ENCODE measurements at places on chromosomes 7 and 10. TPM values are rescaled to one million over a fixed set of nuclear protein-coding genes. Genes with fewer than 3 reads are reported as not detected.

SHTN1 gene
- polyA plus RNA-seq = not detected

DNA sequence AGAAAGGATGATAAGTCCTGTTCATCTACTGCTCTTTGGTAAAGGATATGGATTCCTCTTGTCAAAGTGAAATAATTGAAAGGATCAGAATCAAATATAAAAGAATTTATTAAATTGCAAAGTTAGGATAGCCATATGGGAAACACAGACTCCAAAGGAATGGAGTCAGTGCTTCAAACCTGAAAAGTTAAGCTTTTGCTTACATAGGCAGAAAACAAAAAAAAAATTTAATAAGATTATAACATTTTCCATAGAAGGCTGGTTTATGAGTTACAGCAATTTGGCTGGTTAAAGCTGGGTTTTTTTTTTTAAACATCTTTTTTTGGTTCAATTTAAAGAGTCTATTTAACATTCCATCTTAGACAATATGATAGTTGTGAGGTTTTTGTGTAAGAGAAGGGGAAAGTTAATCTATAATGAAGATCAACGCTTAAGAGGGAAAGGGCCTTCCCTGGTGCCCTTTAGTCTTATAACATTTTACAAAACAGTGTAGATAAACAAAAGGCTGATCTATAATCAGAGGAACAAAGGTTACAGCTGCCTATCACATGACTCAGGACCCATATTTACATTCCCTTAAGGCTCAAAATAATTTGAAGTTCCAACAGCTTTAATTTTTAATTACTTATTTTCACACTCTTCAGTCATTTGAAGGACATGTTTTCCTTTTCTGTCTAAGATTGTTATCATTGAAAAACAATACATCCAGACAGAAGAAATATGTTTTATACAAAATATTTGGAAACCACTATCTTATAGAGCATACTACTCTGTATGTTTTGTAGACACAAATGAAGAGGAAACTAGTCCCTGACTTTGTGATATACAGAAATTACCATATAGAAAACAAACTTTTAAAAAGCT is 234.3 kb upstream of the MBL2 start:
- no peak for DNase-seq

DNA sequence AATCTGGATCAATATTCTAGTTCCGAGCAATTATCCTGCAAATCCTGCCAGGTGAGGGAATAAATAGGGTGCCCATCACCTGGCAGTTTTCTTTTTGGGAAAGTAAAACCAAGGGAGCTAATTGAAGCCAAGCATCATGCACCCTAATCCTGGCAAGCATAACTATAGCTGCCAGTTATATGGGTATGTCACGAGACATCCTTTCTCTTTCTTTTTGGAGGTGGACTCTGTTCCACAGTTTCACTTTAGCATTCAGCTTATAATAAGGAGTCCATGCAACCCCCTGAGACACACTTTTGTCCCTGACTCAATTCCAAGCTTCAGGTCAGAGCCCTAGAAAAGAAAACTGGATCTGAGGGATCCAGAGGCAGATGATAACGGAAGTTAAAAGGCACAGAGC is 222.5 kb downstream of the PHF14 start:
- no peak for DNase-seq

DNA sequence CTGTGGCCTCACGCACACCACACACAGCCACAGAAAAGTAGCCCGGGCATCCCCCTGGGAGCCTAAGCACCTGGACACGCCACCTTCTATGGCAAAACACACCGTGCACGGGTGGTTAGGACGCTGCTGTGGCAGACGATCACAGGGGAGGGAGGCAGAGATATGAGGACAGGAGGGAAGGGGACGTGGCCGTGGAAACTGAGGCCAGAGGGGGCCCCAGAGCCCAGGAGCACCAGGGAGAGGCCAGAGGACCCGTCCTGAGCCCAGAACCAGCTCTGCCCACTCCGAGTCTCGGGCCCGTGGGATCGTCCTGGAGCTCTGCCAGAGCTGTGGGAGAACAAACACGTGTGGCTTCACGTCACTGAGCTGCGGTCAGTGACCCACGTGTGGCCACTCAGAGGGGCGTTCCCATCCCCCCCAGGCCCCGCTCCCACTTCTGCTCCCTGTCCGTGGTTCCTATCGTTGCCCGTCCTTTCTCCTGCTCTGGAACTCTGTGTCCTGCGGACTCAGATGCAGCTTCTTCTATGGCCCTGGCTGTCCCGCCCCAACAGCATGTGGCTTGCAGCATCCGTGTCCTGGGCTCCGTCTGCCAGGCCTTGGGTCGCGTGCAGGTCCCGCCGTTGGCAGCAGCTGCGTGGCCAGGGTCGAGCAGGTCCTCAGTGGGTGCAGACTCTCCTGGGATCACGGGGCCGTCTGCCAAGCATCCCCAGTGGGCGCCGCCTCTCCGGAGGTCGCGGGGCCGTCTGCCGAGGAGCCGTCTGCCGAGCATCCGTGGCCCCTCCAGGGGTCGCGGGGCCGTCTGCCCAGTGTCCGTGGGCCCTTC is 31.0 kb downstream of the GET4 start:
- no peak for DNase-seq

ZNF518A gene
- polyA plus RNA-seq = 9.0 TPM

- no peak for DNase-seq
Observed at GRCh38 chr7:67765481-67766175, 769.0 kb downstream of the TYW1 start.

DNA sequence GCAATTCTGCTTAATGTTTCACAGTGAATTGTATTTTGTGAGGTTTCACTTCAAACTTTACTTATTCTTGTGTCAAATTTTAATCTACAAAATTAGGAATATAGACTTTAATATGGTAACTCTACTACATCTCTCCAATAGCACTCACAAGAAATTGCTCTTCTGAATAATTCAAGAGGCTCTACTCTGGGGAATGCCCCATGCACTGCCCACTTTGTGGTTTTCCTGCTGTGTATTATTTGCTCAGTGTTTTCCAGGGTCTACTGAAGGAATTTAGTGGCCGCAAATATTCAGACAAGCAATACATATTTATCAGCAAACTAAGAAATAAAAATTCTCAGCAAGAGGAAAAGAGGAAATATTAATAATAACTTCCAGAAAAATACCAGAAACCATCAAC is 611.4 kb downstream of the TNS3 start:
- DNase-seq = no peak

GRCh38 chr7:106062521-106062931 is 49.6 kb downstream of the SYPL1 start:
- DNase-seq = no peak

ACHE gene
- polyA plus RNA-seq = 0.30 TPM

GRCh38 chr7:112833082-112833481 is 42.9 kb upstream of the TMEM168 start:
- DNase-seq = no peak

GRCh38 chr10:47160967-47161366 is 139.0 kb upstream of the GDF10 start:
- no peak for DNase-seq

ABCB1 gene
- 44.7 TPM for polyA plus RNA-seq

DNA sequence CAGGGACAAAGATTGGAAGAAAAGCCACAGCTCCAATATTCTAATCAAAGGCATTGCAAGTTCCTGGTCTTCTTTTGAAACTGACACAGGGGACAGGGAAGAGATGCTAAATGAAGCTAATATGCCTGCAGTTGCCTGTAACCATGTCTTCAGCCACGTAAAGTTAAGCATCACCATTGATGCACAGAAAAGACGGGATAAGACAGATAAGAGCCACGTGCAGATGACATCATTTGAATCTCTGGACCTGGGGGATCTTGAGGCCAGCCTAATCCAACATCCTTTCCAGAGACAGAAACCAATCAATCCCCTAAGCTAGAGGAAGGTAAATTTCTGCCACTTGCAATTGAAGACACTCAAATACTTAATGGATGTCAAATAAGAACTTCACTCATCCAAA is 93.4 kb downstream of the PIP4K2A start:
- no peak for DNase-seq

GRCh38 chr7:98369726-98370125 is 31.2 kb downstream of the BAIAP2L1 start:
- DNase-seq = no peak

SSBP1 gene
- polyA plus RNA-seq = 331 TPM

SEMA3A gene
- not detected for polyA plus RNA-seq

DNA sequence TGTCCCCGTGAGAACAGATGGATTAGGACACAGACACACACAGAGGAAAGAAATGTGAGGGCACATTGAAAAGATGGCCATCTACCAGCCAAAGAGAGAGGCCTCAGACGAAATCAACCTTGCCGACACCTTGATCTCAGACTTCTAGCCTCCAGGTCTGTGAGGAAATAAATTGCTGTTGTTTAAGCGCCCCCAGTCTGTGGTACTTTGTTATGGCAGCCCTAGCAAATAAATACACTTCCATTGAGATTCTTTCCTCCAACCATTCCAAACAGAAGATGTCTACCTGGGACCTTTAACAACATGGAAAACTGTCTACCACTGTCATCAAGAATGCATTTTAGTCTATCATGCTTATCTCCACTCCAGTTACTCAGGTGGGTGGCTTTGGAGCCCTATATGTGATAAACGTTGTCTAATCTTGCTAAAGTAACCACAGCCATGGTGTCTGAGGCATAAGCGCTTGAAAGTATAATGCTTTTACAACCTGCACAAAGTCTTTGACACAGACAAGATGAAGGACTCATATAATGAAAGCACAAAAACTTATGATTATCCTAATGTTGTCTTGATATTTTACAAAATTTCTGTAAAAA is 244.3 kb downstream of the MTERF1 start:
- no peak for DNase-seq

KCTD7 gene
- polyA plus RNA-seq = 17.1 TPM

DNA sequence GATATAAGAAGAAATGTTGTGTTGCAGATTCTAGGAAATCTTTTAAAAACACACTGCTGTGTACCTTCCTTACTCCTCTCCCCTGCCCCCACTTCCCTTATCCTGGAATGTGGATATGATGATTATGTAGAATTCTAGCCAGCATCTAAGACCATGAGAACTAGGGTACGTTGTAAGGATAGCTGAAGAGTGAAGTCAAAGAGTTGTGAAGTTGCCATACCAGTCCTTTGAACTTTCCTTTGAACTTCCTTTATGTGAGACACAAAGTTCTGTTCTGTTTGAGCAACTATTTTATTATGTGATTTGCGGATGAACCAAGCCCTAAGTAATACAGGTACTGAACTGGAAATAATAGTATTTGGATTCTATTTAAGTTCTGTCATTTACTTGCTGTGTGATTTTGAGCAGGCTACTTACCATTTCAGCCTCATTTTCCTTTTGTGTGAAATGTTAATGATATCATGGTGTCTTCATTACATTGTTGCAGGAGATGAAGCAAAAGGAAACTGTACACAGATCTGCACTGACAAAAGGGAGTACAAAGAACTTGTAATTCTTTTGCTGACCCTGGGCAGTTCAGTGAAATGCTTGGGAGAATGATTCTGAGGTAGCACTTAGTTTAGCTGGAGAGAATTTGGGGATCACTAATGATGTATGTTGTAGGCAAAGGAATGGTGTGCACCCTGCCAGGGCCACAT is 31.4 kb downstream of the RPA3 start:
- no peak for DNase-seq

- DNase-seq = no peak
Observed at GRCh38 chr10:76082956-76083355, 651.5 kb downstream of the LRMDA start.

SFTPD gene
- not detected for polyA plus RNA-seq

EPO gene
- polyA plus RNA-seq = not detected

DNA sequence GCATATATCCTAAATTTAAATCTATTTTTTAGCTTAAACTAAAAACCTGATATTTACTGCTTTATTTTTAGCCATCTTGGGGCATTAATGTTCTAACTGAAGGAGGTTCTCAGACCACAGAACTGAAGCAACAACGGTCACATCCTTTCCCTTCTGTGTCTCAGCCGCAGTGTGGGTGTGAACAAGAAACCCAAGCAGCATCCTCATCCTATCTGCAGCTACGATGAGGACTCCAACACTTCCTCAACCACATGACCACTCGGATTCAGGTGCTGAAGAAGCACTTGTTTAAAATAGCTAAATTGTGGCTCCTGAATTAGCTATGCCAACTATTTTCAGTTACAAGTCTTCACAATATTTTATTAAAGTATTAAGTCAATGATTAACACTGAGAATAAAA is 5.3 kb downstream of the ESYT2 start:
- DNase-seq = peak; percentile 85

DNA sequence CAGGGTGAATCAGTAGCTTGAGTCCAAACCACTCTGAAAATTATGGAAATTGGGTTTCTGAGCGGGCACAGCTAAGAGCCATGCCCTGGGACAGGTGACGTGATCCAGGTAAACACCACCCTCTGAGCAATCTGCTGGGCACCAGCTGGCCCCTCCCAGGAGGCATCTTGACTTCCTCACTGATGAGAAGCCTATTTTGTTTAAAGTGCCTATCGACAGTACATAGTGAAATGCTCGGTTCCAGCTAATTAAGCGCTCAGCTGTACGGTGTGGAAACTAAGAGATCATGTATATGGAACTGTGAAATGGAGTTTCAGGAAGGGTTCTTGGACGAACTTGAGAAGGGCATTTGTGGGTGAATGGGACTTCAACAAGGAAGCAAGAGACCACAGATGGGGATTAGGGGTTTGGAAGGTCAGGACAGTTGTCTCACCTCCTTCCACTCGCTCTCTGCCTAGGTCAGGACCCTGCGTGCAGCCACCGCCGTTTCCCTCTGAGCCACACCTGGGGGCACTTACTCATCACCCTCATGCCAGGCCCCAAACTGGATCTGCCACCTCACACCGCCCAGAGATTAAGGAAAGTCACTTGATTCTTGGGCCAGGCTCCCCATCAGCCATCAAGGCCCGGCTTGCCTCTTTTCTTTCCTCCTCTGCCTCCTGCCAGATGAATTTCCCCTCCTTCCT is 3.2 kb downstream of the ITPRIP start:
- no peak for DNase-seq

CISD1 gene
- 63.5 TPM for polyA plus RNA-seq

DNA sequence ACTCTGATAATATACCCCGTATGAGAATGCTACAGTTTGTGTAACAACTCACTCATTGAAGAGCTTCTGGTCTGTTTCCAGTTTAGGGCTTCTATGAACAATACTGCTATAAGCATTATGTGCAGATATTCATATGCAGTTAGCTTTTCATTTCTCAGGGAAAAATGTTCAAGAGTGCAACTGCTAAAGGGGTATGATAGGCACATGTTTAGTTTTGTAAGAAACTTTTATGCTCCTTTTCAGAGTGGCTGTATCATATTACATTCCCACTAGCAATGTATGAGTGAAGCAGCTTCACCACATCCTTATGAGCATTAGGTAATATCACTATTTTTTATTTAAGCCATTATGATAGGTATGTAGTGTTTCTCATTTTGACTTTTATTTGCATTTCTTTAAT is 182.6 kb upstream of the CXCL12 start:
- no peak for DNase-seq
